ENCODE measurements at places on chromosomes 2 and 18. TPM values are rescaled to one million over a fixed set of nuclear protein-coding genes. Genes with fewer than 3 reads are reported as not detected.

The COLEC11 gene
- total RNA-seq, result not detected

The UGT1A5 gene
- not detected for total RNA-seq

- no peak for DNase-seq
These were observed 18.1 kb upstream of the ATOH8 start for GRCh38 chr2:85735691-85736090.

The NEB gene
- total RNA-seq, result 0.27 TPM

GRCh38 chr2:50355891-50356290 is 676.0 kb downstream of the NRXN1 start:
- DNase-seq, result no peak

DNA sequence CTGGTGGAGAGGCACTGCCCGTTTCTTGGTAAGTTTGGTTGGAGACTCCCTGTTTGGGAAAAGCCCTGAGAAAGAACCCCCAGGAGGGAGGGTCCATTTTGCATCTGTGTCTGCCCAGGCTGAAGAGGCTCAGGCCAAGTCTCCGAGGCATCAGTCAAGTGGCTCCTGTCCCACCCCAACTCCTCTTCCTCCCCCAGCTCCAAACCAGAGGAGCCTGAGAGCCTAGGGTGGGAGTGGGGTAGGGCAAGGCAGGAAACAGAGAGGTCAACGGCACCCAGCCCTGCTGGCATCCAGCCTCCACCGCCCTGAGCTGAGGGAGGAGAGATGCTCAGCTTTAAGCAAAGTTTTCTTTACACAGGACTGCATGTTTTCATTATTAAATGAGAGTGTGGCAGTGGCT is 38.2 kb downstream of the CYP27C1 start:
- DNase-seq, result no peak

Measured in HFFc6 (cell line).